ENCODE measurements at places on chromosomes 11 and 22.

- DNase-seq: no peak
Observed at GRCh38 chr11:71565263-71565662, at the start of gene KRTAP5-10. Gene KRTAP5-10 (plus strand): TSS chr11:71565563. CDS start chr11:71565588, 25 bp downstream.

DNA sequence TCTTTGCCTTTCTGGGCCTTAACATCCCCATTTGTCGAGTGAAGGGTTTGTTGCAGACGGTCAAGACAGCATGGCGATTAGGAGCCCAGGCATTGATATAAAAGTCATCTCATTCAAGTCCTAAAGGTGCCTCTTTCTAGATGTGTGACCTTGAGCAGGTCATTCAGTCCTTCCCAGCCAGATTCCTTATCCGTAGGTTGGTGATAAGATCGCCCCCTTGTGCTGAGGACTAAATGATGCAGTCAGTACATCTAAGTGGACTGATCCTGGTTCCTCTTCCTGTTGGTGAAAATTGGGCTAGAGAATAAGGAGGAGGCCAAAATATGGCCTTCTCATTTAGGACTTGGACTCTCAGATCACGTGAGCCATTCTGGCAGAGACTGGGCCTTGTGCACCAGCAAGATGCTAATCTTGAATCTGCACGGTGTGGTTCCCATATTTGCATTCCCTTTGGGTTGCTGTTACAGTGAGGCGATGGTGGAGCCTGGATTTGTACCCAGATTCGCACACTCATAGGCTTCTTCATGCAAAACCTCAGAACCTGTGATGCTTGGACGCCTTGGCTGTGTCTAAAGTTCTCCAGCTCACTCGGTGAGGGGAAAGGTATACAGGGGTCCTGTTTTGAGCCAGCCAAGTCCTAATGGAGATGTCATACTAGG lies 156.8 kb downstream of the MYO18B start:
- DNase-seq: peak; percentile 17

DNA sequence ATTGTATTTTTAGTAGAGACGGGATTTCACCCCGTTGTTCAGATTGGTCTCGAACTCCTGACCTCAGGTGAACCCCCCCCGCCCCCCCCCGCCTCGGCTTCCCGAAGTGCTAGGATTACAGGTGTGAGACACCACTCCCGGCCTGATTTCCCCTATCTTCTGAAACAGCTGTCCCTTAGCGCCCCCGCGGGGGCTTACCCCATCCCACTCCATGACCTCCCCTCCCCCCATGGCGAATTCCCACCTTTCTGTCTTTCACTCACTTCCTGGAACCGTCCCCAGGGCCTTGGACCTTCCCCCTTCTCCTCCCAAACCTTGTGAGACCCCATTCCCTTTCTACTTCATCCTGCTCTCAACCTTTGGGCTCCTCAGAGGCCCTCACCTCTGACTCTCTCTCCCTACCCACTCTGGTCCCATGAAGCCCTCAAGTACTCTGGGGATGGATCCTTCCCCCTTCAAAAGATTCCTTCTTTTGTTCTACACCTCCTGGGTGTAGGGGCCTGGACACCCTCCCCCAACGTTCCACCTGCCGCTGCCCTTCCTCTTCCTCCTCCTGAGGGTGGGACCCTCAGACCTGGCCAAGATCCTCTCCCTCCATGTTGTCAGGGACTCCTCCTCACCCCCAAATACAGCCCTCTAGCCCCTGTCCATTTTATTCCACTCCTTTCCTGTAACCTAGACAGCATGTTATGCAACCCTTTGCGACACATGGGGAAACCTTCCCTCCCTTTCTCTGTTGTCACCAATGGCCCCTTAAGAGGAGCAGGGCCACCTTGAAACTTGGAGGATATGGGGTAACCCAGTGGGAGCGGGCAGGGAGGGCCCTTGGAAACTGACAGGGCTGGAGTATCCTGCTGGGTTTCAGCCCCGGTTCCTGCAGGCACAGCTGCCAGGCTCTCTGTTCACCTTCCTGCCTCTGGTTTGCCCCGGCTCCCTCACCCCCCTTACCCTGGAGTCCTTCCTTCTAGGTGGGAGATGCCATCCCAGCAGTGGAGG lies 1.1 kb downstream of the PRDX5 start:
- no peak for DNase-seq

GRCh38 chr11:87421422-87421821 lies 383.7 kb downstream of the TMEM135 start:
- DNase-seq: peak; percentile 54

DNA sequence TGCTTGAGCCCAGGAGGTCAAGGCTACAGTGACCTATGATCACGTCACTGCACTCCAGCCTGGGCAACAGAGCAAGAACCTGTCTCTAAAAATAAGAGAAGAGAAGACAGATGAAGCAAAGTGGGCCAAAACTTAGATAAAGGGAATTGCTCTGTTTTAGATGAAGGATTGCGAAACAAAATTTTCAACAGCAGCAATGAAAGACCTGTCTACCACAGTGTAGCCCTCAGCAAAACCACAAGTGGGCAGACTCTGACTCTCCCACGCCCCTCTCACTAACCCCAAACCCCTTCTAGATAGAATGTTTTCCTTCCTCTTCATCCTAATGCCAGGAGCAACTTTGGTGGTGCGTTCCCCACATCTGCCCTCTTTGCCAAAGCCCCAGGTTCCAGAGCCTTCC lies 105.6 kb upstream of the ALDH3B2 start:
- no peak for DNase-seq

GRCh38 chr11:26951809-26952515 lies 42.0 kb upstream of the FIBIN start:
- DNase-seq: no peak

DNA sequence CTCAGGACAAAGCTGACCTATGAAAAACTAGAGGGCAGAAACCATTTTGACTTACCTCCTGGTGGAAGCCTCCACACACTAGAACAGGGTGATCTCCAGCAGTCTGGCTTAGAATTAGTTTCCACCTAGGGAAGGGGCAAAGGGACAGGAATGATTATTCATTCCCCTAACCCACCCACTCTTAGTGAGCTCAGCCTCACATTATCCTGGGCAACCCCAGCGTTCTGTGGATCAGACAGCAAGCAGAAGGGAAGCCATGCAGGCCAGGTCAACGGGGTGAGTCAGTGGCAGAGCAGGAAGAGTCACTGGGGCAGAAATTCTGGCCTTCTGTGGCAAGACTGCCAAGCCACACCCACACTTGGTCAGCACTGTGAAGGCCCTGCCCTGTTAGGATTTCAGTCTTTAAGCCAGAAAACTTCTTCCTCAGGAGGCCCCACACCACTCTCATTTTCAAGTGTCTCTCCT lies 10.5 kb downstream of the NUMA1 start:
- DNase-seq: no peak

DNA sequence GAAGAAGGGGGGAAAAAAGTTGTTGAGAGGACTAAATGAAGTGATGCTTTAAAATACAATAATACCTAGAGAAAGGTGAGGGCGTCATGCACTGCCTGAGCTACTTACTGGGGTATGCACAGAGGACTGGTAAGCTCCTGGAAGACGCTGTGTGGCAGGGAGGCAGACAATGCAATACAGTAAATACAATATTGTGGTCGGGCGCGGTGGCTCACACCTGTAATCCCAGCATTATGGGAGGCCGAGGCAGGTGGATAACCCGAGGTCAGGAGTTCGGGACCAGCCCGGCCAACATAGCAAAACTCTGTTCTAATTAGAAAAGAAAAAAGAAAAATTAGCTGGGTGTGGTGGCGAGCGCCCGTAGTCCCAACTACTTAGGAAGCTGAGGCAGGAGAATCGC lies 683 bp upstream of the SYTL2 start:
- DNase-seq: no peak

DNA sequence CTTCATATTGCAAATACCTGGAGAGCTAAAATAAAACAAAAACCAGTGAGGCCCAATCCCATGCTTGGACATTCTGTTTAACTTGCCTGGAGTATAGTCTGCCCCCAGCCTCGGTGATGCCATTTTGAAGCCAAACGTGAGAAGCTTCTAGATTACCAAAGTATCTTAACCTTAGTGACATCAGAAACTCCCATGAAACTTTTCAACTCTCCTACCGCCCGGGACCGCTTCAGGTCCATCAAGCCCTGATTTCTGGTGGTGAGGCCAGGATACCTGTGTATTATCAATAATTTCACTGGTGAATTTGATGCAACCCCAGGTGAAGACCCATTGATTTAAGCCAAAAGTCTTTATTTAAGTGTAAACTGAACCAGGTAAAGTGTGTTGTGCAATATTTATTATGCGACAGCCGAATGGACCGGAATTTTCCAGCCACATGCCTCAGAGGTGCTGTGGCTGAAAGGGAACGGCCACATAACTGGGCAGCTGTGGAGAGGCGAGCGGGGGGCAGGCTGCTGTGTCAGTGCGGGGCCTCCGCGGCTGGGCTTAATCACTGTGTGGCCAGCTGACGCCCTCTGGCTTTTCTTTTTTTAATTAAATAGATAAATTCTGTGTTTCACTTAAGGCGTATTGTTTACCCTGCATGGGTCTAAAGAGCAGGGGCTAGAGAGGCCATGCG lies 385.5 kb upstream of the B3GAT1 start:
- no peak for DNase-seq

DNA sequence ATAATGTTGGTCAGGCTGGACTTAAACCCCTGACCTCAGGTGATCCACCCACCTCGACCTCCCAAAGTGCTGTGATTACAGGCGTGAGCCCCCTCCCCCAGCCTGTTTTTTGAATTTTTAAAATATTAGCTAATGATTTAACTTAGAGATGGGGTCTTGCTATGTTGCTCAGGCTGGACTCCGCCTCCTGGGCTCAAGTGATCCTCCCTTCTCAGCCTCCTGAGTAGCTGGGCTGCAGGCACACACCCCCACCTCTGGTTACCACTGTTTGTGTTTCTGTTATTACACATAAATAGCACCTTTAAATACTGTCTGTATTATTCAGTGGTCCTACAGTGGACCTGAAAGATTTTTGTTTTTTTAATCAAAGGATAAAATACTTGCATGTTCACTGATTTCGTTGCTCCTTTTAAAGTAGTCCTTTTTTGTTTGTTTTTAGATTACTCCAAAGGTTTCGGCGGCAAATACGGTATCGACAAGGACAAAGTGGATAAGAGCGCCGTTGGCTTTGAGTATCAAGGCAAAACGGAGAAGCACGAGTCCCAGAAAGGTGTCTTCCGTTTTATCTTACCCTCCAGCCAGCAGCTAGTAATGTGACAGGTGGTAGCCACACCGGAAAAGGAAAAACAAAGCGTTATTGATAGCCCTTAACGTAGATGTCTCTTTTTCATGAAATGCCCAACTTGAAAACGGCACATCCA lies 21.1 kb downstream of the CTTN start:
- DNase-seq: no peak

DNA sequence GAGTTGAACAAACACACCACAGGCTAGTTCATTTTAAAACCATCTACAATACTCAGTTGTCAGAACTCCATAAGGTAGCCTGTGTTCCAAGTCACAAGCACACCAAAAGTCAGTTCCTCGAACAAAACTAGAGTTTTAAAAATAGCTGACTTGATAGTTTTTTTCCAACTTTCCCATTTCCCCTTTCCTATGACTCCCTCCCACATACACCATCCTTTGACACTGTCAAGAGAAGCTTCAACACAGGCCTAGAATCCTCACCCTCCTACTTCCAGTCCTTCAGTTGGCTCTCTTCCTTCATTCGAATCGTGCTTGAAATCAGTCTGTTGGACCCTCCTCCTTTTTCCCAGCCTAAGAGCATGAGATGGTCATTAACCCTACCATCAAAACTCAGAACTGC lies 105.7 kb upstream of the AKIP1 start:
- DNase-seq: no peak

DNA sequence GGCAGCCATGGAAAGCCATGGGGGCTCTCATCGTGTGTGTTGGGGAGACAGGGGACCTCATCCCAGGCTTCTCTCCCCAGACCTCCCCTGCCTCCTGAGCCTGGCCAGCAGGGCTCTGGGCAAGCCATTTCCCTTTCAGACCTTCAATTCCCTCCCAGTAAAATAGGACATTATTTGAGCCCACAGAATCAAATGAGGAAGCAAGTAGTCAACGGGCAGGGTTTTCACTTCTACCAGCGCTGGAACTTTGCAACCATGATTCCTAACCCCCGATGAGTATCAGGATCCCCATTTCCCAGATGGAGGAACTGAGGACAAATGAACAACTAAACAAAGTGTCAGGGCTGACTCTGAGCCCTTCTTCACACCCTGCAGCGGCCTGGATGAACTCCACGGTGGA lies 48.9 kb upstream of the TCF20 start:
- no peak for DNase-seq

- no peak for DNase-seq
Observed at GRCh38 chr11:23370580-23371275, 510.5 kb upstream of the CCDC179 start.

- DNase-seq: no peak
Observed at GRCh38 chr22:49432211-49432896, 395.3 kb downstream of the BRD1 start.

DNA sequence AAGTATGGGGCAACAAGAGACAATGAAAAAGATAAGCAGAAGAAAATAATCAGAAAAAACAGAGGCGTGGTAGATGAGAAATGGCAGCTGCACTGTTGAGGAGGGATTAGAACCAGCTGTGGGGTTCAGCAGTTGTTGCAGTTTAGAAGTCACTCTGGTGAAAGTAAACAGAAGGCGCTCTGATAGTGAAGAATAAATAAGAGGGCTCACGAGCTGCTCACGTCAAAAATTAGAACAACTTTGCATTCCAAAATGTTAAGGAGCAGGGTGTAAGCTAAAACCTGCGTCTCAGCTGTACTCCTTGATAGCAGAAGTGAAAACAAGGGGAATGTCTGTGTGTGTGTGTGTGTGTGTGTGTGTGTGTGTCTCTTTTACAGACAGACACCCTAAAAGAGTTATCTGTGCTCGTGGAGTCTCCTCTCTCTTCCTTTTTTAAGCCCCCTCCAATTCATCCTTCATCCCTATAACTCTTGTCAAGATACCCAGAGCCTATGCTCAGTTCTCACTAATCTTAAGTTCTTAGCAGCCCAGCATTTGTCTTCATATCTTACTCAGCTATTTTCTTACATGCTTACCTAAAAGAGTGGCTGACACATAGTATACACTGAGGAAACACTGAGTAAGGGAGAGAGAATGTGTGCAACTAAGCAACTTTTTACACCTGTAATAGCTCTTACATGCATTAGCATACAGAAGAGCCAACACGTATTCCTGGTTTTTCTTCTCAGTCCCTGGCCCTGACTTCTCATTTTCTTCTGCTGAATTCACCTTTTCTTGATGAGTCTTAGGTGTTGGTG lies 8.9 kb downstream of the TTC17 start:
- DNase-seq: no peak

GRCh38 chr11:67700548-67701262 lies 26.3 kb upstream of the ALDH3B2 start:
- DNase-seq: no peak

GRCh38 chr22:37329238-37330140 lies 47.2 kb downstream of the CYTH4 start:
- DNase-seq: no peak

All from GM13976 (cell line).